Activated naive CD8-positive, alpha-beta T cell treated with anti-CD3 and anti-CD28 coated beads for 36 hours (primary cell): ENCODE measurements at places on chromosomes 12 and 14. TPM values are rescaled to one million over a fixed set of nuclear protein-coding genes. Genes with fewer than 3 reads are reported as not detected.

PRB2 gene
- not detected for total RNA-seq

AVPR1A gene
- total RNA-seq, result not detected

PLEKHH1 gene
- total RNA-seq, result 3.3 TPM

PZP gene
- total RNA-seq, result not detected

ANO6 gene
- 12.6 TPM for total RNA-seq
